ENCODE measurements at places on chromosomes 5 and 9.

DNA sequence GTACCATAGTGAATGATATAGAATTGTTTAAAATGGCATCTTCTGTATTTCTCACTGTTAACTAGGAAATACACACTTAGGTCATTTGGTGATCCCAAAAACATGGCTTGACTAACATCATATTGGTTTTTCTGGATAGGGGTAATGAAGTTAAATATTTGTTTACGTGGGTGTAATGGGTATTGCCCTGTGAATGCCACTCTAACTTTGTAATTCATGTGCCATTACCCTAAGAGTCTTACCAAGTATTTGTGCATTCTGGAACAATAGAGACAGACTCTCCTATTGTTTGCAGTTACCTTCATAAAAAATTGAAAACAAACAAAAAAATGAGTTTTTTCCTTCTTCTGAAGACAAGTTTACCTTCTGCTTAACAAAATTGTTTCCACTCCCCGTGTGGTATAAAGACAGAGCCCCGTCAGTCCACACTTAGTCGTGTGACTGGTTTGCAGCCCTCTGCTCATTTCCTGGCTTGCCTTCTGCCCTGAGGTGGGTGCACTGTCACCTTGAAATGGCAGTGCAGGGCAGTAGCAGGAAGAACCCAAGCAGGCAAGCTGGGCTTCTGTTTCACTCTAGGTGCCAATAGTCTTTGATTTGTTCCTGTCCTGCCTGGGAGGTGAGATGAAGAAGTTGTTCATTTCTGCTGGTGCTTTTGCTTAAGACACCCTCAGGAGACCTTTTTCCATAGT is 9.6 kb upstream of the CATSPER3 start:
- no peak for DNase-seq

- no peak for DNase-seq
Observed at GRCh38 chr5:139458580-139459407, 3.7 kb downstream of the ECSCR start.

- no peak for DNase-seq
Observed at GRCh38 chr5:139481580-139482049, 943 bp downstream of the STING1 start.

DNA sequence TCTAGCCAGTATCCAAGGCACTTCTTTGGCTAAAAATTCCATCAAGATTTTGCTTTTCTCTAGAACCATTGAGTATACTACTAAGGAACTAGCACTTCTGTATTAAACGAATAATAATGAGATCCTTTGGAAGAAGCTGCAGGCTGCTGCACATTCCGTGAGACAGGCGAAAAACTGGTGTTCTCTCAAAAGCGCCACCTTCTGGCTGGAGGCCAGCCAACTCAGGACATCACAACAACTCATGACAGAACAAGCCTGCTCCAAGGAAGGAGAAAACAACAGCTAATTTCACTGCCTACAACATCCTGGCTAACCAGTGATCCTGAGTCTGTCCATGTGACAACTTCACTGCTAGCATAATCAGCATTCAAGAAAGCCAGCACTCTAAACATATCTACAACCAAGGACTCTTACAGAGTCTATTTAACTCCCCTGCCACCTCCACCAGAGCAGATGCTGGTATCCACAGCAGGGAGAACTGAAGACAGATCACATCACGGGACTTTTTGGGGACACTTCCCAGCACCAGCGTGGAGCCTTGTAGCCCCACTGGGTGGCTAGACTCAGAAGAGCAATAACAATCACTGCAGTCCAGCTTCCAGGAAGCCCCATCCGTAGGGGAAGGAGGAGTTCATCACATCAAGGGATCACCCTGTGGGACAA is 150.5 kb downstream of the YTHDC2 start:
- DNase-seq = peak; percentile 63

- DNase-seq = no peak
Observed at GRCh38 chr5:82534986-82535385, 256.8 kb upstream of the RPS23 start.

GRCh38 chr9:105854026-105854782 is 159.9 kb downstream of the TMEM38B start:
- DNase-seq = no peak

DNA sequence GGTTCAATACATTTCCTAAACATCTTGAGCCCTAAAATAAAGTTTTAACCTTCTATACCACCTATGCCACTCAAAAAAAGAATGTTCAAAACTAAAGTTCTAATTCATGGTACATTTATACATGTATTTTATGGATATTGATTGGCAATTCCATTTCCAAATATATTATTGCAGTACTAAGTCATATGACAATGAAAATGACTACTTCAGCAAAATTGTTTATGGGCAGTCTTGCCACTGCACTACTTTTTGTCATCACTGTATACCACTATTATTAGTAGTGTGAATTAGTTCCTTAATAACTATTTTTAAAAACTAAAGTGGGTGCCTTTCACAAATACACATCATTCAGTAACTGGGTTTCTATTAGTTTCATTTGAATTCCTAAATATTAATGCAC is 199.6 kb upstream of the CYLC2 start:
- no peak for DNase-seq

DNA sequence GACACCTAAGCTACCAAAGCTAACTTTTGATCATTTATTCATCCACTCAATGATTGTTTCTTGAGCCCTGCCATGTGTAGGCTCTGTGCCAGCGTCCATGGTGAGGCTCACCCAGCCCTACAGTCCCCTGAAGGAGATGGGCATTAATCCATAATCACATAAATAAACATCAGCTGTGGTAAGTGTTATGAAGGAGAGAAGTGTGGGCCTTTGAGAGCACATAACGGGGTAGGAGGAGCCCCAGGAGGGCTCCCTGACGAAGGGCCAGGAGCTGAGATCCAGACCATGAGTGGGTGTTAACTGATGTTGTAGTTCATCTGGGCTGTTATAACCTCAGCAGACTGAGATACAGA is 53.9 kb upstream of the AFAP1L1 start:
- no peak for DNase-seq

DNA sequence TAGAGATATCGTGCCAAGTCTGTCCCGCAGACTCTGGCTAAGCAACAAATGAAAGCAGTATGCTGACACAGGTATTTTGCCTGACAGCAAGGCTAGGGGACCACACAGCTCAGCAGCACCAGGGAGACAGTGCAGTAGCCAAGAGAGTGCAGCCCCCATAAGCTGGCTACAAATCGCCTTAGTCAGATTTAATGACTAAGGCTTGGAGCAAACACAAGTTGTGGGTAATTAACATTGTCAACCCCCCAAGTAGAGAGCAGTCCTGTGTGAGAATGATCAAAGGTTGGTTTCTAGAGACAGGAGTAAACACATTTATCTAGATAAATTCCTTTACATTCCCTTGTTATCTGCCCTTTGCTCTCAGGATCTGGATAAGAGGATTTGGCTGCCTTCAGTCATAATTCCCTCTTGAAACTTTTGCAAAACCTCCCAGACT is 1434.5 kb upstream of the CDH6 start:
- DNase-seq = no peak

DNA sequence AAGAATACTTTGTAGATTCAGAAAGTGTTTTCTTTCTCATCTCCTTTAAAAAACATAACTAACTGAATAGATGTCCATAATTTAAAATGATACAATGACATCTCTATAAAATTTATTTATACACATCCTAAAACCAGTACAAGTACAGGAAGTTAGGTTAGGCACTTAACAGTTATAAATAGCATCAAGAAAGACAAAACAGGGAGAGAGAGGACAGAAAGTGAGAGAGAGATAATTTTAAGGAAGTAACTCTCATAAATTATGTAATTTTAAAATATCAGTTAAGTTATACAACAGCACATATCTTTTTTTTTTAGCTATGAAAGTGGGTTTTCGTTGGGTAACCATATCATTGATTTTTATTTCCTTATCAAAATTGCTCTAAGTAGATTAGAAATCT is 1068.6 kb downstream of the TAF11L14 start:
- no peak for DNase-seq

DNA sequence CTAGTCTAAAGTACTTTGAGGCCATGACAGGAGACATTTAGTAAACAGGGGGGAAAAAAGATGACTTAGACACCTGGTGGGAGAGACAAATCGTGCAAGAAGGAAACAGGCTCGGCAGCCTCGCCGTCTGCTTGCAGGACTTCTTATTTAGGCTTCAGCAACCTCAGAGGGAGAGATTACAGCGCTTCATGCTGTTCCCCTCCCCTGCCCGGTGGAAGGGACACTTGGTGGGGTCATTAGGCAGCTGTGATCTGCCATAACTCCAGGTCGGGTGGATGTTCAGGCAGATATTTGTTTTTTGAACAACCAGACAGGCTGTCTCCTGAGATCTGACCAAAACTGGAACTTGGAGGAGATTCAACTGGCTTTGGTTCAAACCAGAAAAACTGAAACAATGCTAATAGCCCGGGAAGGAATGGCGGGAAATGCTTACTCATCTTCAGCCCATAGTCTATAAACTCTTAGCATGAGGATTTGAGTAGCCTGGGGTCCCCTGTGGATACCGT is 38.1 kb upstream of the CD180 start:
- DNase-seq = peak; percentile 31

DNA sequence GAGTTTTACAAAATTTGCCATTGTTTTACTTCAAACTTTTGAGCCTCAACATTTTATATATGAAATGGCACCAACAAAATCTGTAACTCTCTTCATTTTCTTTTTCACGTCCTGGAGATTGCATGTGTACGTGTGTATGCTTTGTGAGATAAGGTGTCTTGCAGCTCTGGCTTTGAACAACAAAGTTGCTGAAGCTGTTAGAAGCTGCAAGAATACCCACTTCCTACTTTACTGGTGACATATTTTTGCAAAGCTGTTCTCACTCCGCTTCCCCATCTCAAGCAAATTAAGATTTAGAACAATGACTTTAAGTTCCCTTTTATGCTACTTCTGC is 41.8 kb downstream of the FYB1 start:
- DNase-seq = no peak

GRCh38 chr5:168179192-168179593 is 112.3 kb upstream of the WWC1 start:
- DNase-seq = no peak

- no peak for DNase-seq
Observed at GRCh38 chr9:98559561-98559960, 149.2 kb downstream of the GABBR2 start.

DNA sequence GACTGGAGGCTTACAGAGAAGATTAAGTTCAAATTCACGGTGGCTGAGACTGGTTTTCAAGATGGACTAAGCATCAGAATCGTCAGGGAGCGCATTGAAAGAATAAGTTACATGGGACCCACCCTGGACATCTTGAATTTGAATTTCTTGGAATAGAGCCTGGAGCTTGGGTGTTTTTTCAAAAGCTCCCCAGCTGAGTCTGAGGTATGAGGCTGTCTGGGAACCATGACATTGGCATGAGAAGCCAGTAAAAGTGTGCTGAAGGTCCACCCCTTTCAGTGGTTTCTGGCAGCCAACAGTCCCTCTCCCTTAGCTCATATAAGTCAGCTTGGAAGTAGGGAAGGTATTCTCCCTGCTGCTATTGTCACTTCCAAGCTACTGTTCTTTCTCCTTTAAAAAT is 97.8 kb downstream of the MAST4 start:
- DNase-seq = no peak

DNA sequence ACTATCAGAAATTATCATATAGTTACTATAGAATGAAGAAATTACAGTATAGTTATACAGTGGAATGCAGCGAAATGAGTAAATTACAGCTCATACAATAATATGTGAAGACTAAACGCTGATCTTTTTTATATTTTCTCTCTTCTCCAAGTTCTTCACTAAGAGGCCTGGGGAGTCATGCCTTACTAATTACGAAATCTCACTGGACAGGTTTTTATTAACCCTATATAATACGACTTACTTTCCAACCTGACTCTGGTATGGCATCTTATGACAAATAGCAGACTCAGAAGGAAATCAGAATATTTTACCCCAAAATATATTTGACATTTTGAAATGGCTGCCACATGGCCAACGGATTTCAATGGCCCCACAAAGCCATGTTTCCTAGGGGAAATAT is 9.1 kb downstream of the CARNMT1 start:
- DNase-seq = no peak

DNA sequence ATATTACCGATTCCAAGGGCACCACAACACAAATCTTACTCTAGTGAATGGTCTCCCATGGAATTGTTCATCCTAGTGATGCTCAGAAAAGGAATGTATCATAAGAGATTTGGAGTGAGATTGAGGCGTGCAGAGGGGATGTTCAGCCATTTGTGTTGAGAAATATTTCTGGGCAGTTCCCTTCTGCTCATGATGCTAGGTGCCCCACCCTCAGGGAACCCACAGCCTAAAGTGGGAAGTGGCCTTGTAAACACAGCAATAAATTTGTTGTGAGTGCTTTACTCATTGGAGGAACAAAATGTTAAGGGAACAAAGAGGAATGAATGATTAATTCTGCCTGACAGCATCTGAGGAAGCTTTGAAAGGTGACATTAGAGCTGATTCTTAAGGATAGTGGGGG is 129.9 kb downstream of the TLE4 start:
- DNase-seq = no peak

DNA sequence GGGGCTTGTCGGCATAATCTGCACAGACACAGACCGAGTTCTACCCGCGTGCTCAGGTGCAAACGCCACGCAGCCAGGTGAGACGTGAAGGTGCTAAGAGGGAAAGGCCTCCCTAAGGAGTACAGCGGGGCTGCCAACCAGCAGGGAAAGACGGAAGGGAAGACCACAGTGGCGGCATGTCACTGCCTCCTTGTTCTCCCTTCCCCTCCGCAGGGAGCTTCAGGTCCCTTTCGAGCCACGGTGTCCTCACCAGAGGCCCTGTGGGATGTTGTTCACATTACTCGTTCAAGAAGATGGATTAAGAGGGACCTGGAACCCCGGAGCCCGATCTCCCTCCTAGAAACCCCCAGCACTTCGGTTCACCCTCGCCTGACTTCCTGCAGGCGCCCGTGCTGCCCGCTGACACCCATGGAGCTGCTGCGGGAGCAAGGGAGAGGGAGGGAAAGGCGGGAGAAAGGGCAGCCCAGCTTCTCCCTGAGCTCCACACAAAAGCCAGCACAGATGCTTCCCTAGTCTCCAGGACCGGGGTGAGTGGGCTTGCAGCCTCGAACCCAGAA is 686 bp downstream of the BRD9 start:
- DNase-seq = peak; percentile 63

DNA sequence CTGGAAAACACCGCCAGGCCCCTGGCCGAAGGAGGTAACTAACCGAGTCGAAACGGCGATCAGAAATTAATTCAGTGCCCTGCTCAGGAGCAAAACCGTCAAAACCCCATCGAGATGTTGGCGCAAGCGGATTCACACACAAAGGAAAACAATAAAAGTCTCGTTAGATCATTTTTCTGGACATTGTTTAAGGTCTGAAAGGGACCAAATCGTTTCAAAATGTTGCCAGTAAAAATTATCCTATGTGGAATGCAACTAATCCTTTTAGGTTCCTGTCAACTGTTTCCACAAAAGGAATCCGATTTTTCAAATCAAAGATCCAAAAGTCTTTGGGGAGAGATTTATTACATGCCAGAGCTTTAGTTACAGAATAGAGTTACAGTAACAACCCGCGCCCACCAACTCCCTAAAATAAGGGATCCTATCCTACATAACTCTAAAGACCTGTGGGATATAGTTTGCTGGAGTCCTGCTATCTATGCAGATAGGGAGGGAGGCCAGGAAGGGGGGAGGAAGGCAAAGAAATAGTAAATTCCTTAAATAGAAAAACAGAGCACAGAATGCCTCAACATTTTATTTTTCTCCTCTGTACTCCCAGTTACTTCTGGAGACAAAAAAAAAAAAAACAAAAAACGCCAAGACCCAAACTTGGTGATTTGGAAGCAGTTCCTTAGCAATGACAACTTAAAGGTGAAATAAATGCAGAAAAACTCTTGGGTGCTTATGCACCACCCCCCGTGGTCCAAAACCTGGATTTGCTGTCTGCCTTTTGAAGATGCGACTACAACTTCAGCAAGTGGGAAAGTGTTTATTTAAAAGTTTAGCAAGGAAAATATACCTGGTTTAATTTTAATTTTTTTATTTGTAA is 10.6 kb downstream of the FOXD1 start:
- no peak for DNase-seq

- DNase-seq = no peak
Observed at GRCh38 chr9:117344892-117345660, 69.8 kb downstream of the ASTN2 start.

Data from HT-29 (cell line).